ENCODE measurements at places on chromosomes 2 and 18. TPM values are rescaled to one million over a fixed set of nuclear protein-coding genes. Genes with fewer than 3 reads are reported as not detected.

Gene SERPINB13
- not detected for total RNA-seq

Gene HEATR5B
- 17.7 TPM for total RNA-seq

Gene SERPINB5
- total RNA-seq = not detected

Gene WDR33
- total RNA-seq = 80.5 TPM

DNA sequence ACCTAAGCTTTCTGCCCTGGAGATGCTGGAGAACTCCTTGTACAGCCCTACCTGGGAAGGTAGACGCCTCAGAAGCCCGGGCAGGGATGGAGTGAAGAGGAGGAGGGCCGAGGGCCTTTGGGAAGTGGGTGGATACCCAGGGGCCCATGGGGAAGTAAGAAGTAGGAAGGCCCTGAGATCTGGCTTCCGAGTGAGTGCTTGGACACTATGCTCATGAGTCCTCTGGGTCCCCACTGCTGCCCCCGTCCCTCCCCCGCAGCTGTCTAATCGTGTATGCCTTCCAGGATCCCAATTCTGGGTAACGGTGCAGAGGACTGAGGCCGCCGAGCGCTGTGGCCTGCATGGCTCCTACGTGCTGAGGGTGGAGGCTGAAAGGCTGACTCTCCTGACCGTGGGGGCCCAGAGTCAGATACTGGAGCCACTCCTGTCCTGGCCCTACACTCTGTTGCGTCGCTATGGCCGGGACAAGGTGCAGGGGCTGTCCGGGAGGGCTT lies 1.1 kb downstream of the DOK1 start:
- peak overlapping the region; percentile 94 for H3K4me3 ChIP-seq
- no peak for DNase-seq
- peaks cover 7% of the 10 kb centered on the region for H3K36me3 ChIP-seq
- peaks cover 27% of the 10 kb centered on the region for H3K4me1 ChIP-seq

Measured in neural crest cell (in vitro differentiated cells).